ENCODE measurements at places on chromosomes 4 and X.

DNA sequence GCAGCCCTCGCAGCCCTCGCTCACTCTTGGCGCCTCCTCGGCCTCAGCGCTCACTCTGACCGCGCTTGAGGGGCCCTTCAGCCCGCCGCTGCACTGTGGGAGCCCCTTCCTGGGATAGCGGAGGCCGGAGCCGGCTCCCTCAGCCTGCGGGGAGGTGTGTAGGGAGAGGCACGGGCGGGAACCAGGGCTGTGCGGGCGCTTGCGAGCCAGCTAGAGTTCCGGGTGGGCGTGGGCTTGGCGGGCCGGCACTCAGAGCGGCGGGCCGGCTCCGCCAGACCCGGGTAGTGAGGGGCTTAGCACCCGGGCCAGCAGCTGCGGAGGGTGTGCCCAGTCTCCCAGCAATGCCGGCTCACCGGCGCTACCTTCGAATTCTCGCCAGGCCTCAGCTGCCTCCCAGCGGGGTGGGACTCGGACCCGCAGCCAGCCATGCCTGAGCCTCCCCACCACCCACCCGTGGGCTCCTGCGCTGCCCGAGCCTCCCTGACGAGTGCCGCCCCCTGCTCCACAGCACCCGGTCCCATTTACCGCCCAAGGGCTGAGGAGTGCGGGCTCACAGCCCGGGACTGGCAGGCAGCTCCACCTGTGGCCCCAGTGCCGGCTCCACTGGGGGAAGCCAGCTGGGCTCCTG, 1.4 kb upstream of the AADAT start:
- no peak for DNase-seq

DNA sequence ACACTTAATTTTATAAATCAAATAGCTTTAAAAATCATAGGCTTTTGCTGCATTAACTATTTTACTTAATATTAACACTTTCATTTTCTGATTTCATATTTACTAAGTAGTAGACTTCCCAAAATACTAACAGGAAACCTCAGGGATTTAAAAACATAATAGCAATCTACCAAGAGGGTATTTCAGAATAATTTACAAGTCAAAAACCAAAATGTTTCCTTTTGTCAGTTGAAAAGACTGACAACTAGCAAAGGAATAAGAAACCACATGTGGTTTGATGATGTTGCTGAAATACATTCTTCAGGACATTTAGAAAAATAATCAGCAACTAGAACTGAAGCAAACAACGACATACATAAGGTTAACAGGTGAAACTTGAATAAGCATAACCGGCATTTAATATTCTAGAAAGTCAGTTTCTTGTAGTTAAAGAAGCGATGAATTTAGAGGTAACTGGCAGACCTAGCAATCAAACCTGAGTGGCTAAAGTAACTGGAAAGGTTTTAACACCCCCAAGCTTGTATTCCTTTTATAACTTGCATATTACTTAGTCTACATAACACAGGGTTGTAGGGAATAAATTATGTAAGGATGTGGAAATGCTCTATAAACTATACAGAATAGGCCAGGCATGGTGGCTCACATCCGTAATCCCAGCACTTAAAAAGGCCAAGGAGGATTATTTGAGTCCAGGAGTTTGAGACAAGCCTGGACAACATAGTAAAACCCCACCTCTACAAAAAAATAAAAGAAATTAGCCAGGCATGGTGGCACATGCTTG, 40.0 kb downstream of the DHX15 start:
- no peak for DNase-seq

GRCh38 chr4:92066485-92066884, 237.3 kb upstream of the GRID2 start:
- DNase-seq = no peak

DNA sequence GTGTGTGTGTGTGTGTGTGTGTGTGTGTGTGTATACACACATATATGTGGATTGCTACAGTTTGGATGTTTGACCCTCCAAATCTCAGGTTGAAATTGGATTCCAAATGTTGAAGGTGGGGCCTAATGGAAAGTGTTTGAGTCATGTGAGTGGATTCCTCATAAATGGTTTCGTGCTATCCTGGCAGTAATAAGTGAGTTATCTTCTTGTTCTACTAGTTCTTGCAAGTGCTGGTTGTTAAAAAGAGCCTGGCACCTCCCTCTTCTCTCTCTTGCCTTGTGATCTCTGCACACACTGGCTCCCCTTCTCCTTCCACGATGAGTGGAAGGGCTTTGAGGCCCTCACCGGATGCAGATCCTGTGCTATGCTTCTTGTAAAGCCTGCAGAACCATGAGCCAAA, 344.1 kb downstream of the SH2D1A start:
- no peak for DNase-seq

DNA sequence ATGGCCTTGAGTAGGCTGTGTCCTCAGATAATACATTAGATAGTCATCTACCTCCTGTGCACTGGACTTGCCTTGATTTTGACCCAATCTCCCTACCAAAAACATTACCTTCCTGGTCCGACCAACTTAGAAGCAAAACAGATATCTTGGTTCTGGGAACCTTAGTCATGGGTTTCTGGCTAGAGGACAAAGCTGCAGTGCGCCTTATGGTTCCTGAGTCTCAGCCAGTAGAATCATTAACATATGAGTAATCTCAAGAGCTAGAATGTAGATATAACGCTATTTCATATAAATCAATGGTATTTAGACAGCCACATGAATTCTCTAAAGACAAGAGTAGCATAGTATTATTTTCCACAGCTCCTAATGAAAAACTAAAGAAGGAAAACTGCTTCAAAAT, 83.1 kb downstream of the GRIA3 start:
- DNase-seq = no peak

DNA sequence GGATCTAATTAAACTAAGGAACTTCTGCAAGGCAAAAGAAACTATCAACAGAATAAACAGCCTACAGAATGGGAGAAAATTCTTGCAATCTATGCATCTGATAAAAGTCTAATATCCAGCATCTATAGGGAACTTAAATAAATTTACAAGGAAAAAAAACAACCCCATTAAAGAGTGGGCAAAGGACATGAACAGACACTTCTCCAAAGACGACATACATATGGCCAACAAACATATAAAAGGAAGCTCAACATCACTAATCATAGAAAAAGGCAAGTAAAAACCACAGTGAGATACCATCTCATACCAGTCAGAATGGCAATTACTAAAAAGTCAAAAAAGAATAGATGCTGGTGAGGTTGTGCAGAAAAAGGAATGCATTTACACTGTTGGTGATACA, 134.8 kb upstream of the PAQR3 start:
- DNase-seq = no peak

- no peak for DNase-seq
Measured at GRCh38 chr4:2948895-2949781, 14.1 kb downstream of the NOP14 start.

DNA sequence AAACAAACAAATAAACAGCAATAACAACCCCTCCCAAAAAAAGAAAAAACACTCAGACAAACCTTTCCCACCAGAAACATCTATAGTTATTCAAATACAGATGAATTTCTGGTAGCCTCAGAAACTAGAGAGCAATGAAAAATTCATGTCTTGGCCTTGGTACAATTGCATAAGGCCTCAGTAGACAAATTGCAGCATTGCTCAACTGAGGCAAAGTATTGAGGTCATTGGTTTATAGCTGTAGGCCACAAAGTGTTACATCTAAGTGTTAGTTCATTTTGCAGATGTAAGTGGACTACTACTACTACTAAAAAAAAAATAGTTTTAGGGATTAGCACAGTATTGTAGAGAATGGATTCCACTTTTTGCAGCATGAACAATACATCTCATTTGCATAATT, 2268.3 kb downstream of the ARAP2 start:
- no peak for DNase-seq

GRCh38 chr4:78645853-78646757, 94.5 kb downstream of the ANXA3 start:
- no peak for DNase-seq

- DNase-seq = no peak
Measured at GRCh38 chr4:25028851-25029250, 1.9 kb downstream of the LGI2 start.

GRCh38 chr4:187795737-187796136, 199.8 kb upstream of the ZFP42 start:
- no peak for DNase-seq

- no peak for DNase-seq
Measured at GRCh38 chr4:187814737-187815465, 180.7 kb upstream of the ZFP42 start.

DNA sequence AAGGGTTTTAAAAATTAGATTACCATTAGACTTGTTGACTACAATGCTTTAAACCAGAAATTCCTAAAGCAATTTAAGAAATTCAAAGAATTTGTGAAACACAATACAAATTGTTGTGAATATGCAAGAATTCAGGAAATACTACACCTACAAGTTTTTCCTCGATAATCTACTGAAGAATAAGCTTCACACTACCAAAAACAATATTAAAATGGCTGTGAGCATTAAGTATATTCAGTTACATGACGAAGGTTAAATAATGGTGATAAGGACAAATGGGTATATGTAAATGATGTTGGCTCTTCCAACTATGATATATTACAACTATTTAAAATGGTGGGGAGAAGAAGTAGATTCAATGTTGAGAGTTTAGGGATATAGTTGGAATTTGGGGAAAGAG, 111.1 kb upstream of the HTR2C start:
- DNase-seq = no peak

DNA sequence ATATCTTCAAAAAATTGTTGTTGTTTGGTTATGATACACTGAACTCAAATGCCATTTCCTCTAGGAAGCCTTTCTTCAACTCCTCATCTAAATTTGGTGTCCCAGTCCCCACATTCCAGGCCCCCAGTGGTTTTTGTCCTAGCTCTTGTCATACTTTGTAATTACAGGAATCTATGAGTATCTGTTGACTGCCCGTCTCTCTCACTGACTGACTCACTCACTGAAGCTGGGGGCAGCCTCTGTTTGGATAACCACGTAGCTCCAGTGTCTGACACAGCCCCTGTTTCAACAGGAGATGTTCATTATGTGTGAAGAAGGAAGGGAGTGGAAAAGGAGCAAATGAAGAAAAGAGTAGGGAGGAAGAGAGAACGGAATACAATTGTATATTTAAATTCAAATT, 284.1 kb upstream of the TENM3 start:
- DNase-seq = no peak

- no peak for DNase-seq
Measured at GRCh38 chr4:145882604-145883003, 56.0 kb downstream of the ZNF827 start.

- no peak for DNase-seq
Measured at GRCh38 chrX:73683236-73683859, 120.4 kb downstream of the CHIC1 start.

- no peak for DNase-seq
Measured at GRCh38 chrX:138191998-138192397, 519.5 kb downstream of the FGF13 start.

DNA sequence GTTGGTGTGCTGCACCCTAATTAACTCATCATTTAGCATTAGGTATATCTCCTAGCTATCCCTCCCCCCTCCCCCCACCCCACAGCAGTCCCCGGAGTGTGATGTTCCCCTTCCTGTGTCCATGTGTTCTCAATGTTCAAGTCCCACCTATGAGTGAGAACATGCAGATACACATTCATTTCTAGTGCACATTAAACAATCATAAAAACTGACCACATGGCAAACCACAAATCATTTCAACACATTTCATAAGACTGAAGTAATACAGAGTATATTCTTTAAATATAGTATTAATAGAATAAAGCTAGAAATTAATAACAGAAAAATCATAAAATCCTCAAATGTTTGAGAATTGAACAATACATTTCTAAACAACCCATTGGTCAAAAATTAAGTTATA, 34.1 kb downstream of the PRKG2 start:
- no peak for DNase-seq

- DNase-seq = no peak
Measured at GRCh38 chrX:18691431-18691830, 16.0 kb upstream of the PPEF1 start.

DNA sequence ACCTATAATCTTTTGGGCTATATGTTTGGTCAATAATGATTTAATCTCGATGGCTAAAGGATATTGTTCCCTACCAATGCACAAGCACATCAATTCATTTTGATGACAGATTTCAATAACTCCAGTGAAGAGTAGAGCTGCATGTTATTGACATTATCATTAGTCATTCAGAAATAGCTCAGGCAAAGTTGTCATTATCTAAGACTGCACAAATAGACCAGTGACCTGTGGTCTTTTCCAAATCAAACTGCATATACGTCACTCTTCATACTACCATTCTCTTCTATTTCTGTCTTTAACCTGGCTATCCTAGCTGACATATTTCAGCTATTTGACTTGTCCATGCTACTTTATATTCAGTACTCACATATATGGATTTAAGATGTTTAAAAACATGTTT, 1050.8 kb downstream of the C4orf33 start:
- no peak for DNase-seq

GRCh38 chr4:64417974-64418373, 8.7 kb upstream of the TECRL start:
- DNase-seq = no peak

DNA sequence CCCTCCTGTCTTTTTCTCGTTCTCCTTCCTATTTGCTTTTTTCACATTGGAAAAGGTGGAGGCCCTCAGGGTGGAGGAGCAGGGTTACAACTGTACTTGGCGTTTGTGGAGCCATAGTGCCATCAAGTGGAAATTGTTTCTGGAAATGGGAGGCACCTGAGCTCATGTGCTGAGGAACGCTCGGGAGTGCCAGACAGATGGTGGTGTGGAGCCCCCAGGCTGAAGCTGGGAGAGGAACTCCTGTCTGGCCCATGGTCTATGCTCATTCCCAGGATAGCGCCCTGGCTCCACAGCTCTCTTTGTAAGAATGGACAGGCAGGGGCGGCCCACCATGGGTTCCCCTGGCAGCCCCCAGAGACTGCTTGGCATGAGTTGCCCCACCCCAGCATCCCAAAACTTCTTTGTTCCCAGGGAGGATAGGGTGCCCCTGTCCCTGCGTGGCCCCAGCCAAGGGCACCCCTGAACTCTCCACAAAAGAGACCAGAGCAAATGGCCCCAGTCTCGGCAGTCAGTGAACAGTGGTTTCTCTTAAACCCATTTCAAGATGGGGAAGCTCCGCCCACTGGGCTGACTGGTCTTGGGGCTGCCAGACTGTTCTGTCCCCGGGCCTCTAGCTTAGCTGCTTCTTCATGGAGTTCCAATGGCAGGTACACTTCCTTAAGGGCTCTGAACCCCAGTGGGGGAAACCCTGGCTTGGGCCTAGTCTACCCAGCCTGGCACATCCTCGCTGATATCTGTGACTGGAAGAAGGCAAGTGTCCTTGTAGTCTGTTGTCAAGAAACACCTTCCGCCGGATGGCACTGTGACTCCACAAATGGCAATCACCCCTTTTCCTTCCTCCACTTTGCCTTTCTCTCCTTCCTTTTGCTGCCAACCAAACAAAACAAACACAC, 70.1 kb downstream of the NBDY start:
- DNase-seq = no peak

GRCh38 chrX:148271263-148271662, 229.2 kb upstream of the AFF2 start:
- DNase-seq = no peak

All from activated naive CD4-positive, alpha-beta T cell treated with anti-CD3 and anti-CD28 coated beads, Interleukin-2, amount 50 U/mL, for 72 hours (primary cell).